Activated CD4-positive, alpha-beta T cell treated with anti-CD3 and anti-CD28 coated beads for 36 hours (primary cell): ENCODE measurements at places on chromosomes 7 and 10. TPM values are rescaled to one million over a fixed set of nuclear protein-coding genes. Genes with fewer than 3 reads are reported as not detected.

Gene HSPA12A
- total RNA-seq = 0.74 TPM

Gene RBM20
- 0.40 TPM for total RNA-seq

Gene PTPRZ1
- not detected for total RNA-seq

Gene SLC35G1
- total RNA-seq = 4.1 TPM

Gene VWA2
- not detected for total RNA-seq

Gene DMBT1
- not detected for total RNA-seq

Gene NODAL
- not detected for total RNA-seq

Gene KCNK18
- not detected for total RNA-seq

Gene EGR2
- 53.9 TPM for total RNA-seq

Gene GARIN1A
- total RNA-seq = 0.07 TPM

Gene GJD4
- not detected for total RNA-seq

Gene RPEL1
- total RNA-seq = not detected

Gene MKX
- total RNA-seq = 0.49 TPM

Gene SPDYE8
- not detected for total RNA-seq

Gene NAT16
- not detected for total RNA-seq

Gene TRIM50
- total RNA-seq = not detected

Gene FAM25C
- not detected for total RNA-seq

Gene MBLAC1
- total RNA-seq = 2.2 TPM

Gene PON3
- not detected for total RNA-seq

Gene HERPUD2
- total RNA-seq = 22.1 TPM

Gene SEM1
- total RNA-seq = 46.4 TPM

Gene RSPH10B2
- 0.48 TPM for total RNA-seq

Gene MRLN
- not detected for total RNA-seq

Gene FKBP6
- total RNA-seq = not detected

Gene ANKRD61
- 0.32 TPM for total RNA-seq

Gene TBX20
- not detected for total RNA-seq

Gene CDNF
- 2.7 TPM for total RNA-seq

Gene UNCX
- not detected for total RNA-seq
